Transverse colon (tissue), 4 donors: ENCODE measurements at places on chromosomes 4 and X. TPM values are rescaled to one million over a fixed set of nuclear protein-coding genes. Genes with fewer than 3 reads are reported as not detected.
A peak's percentile ranks its signal among the peaks of the same experiment; 100 is the strongest.

GRCh38 chr4:1393866-1394265 is 12.4 kb downstream of the NKX1-1 start:
- DNase-seq = no peak

GRCh38 chrX:69597399-69597798 is 18.5 kb upstream of the EDA start:
- no peak for DNase-seq

- peak; percentile 74 for DNase-seq
Measured at GRCh38 chrX:1537031-1537715, at the start of gene P2RY8. P2RY8 (minus strand) TSS chrX:1537185; CDS start chrX:1466558, 70,627 bp downstream.

GRCh38 chr4:4355302-4355701 is 31.6 kb upstream of the NSG1 start:
- no peak for DNase-seq

DNA sequence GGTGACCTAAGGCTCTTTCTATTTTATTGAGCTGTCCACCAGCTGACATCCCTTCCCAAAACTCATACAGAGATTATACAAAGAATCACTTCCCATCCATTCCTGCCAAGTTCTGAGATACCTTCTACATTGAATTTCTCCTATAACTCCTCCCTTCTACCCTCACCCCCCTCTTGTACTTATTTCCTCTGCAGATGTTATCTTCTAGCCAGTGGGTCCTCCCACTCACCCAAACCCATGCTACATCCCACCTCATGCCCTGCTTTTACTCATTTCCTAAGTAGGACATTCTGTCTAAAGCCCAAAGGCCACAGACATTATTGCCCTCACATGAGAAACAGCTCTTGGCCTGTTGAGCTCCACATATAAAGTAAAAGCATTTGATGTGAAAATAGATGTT is 28.6 kb downstream of the BMX start:
- no peak for DNase-seq

- DNase-seq = no peak
Measured at GRCh38 chr4:35201403-35201802, 1042.9 kb downstream of the ARAP2 start.

GRCh38 chrX:46531442-46531841 is 13.8 kb downstream of the ZNF674 start:
- DNase-seq = no peak

DNA sequence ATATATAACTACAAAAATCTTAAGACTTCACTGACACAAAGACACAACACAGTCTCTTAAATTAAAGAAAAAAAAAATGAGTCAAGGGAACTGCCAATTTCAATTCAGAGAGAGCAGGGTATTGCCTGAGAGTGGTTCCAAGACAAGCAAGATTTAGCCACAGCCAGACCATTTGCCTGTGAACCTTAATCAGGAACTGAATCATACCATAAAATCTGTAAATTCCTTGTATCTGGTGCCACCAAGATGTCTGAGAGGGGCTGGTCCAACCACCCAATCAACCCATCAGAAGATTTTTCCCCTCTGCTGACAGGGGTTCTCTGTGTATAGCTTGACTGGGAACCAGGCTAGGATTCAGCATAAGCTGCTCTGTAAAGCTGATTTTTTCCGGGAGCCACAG is 159.2 kb downstream of the CPEB2 start:
- DNase-seq = no peak

DNA sequence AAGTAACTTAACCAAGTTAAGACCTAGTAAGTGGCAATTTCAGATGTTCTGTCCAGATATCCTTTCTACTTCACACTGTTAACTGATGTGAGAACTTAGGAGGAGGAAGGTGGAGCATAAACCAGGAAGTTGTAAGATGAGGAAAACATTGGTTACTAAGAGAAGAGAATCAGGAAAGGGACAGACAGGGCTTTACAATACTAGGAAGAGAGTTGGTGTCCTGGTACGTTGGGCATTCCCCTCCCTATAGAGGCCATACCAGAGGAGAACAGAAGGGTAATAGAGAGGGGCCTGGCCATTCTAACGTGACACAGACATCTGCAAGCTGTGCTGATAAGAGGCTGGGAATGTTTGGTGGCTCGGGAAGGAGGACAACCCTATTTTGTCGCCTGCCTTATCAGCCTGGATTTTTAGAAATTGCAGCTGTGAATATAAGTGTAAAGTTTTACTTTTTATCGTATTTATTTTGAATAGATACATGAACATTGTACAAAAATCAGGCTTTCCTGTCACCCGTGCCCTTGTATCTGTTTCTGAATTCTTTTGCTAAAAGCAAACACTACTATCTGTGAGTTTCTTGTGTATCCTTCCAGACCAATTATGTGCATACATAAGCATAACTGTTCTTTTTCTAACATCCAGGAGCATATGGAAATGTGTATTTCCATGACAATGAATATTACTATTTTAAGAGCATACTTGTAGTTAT is 53.5 kb upstream of the HPRT1 start:
- DNase-seq = no peak

- DNase-seq = no peak
Measured at GRCh38 chr4:101792056-101792590, 1.6 kb downstream of the BANK1 start.

- no peak for DNase-seq
Measured at GRCh38 chrX:78748846-78749245, 1.3 kb downstream of the LPAR4 start.

GRCh38 chrX:125492439-125492838 is 172.8 kb downstream of the TEX13C start:
- DNase-seq = no peak

GRCh38 chr4:112889199-112889598 is 160.3 kb upstream of the ANK2 start:
- no peak for DNase-seq

- no peak for DNase-seq
Measured at GRCh38 chr4:25321703-25322102, 9.1 kb downstream of the ZCCHC4 start.

- no peak for DNase-seq
Measured at GRCh38 chr4:118085700-118086099, 51.4 kb downstream of the NDST3 start.

DNA sequence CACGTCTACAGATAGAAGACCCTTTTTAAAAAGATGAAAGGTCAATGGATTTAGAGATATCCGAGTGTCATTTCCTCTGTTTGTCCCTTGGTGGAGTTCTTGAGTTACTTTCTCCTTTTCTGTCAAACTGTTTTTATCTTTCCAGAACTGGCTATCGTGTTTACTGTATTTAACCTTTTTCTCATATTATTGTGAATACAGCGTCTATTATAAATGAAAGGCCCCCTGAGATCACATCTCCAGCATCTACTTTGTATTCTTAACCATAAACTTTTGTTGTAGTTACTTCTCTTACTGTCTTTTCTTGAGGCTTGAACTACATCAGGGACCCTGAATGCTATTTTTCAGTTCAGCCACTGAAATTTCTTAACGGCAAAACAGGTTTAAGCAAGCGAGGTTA is 4.0 kb upstream of the PCDH7 start:
- no peak for DNase-seq

OCRL gene
- total RNA-seq = 19.5 TPM

PKD2 gene
- total RNA-seq = 26.8 TPM

PPP4R3C gene
- not detected for total RNA-seq

ADH1B gene
- total RNA-seq = 64.3 TPM

FRMPD4 gene
- 1.5 TPM for total RNA-seq

SPP1 gene
- 16.7 TPM for total RNA-seq

IL1RAPL2 gene
- 0.16 TPM for total RNA-seq

RBMXL3 gene
- total RNA-seq = not detected

CENPE gene
- not detected for total RNA-seq

BEND2 gene
- not detected for total RNA-seq

RAB41 gene
- total RNA-seq = 0.68 TPM

PCYT1B gene
- not detected for total RNA-seq

MAGEE1 gene
- total RNA-seq = 0.64 TPM
